NAMALWA (cell line): ENCODE measurements at places on chromosomes 5 and 9.

GRCh38 chr9:121688146-121688680 lies 36.8 kb downstream of the DAB2IP start:
- DNase-seq = no peak

GRCh38 chr5:125200866-125201373 lies 454.5 kb upstream of the ZNF608 start:
- DNase-seq = no peak

DNA sequence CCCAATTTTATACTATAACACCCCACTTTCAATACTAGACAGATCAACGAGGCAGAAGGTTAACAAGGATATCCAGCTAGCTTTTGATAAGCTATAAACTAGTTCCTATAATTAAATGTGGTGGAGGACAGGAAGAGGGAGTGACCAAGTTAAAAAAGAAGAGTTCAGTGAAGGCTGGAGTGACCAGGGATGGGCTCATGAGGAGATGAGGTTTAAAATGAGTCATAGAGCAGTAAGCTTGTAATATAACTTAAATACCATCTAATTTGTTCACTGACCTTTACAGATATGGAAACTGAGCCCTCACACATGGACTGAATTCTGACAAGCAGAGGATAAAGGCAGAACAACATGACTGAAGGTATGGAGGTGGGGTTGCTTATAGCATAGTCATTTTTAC lies 284.5 kb downstream of the SPATA31D1 start:
- no peak for DNase-seq

GRCh38 chr5:61280761-61281427 lies 51.2 kb upstream of the ZSWIM6 start:
- peak; percentile 8 for DNase-seq

GRCh38 chr5:61768692-61769281 lies 436.7 kb downstream of the ZSWIM6 start:
- DNase-seq = peak; percentile 55

GRCh38 chr9:124137944-124138335 lies 119.8 kb upstream of the NEK6 start:
- DNase-seq = no peak

GRCh38 chr9:137832191-137832700 lies 45.3 kb upstream of the CACNA1B start:
- DNase-seq = no peak

DNA sequence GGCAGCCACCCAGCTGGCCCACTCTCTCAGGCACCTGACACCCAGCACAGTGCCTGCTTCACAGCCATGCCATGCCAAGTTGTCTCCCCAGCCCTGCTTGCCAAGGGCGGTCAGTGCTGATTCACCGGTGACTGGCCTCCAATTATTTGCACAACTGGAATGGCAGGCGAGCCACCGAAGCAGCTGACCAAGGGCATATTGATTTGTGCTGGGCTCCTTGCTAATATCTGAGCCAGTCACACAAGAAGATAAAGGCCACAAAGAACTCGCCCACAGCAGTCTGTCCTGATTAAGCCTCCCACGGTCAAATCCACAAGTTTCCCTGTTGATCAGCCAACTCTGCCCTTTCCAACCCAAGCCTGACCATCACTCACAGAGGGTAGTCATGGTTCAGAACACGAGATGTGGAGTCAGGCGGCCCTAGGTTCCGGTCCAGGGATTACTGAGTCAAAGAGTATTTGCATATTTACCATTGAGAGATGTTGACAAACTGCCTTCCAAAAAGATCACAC lies 6.4 kb upstream of the EEIG1 start:
- peak; percentile 86 for DNase-seq

- peak; percentile 21 for DNase-seq
These were observed 60.6 kb downstream of the SHB start for GRCh38 chr9:38008168-38009034.

DNA sequence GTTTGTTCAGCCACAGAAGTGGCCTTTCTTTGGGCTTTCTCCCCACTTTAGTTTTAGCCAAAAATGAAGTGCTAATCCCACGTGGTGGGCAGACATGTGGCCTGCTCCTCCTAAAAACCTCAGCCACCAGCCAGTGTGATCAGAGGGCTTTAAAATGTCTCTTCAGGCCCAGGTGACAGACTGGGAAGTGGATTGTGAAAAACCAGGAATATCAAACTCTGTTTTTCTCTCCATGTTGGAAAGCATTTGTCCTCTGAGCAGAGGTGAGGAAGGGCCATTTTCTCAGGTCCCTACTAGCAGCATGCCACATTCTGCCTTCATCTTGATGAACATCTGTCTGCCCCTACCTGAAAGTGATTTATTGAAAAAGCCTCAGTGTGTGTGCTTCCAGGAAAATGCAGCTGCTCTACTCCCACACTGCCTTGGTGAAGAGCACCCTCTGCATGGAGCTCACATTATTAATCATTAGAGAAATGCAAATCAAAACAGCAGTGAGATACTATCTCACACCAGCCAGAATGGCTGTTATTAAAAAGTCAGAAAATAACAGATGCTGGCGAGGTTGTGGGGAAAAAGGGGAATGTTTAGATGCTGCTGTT lies 181.2 kb upstream of the DMAC1 start:
- DNase-seq = no peak

DNA sequence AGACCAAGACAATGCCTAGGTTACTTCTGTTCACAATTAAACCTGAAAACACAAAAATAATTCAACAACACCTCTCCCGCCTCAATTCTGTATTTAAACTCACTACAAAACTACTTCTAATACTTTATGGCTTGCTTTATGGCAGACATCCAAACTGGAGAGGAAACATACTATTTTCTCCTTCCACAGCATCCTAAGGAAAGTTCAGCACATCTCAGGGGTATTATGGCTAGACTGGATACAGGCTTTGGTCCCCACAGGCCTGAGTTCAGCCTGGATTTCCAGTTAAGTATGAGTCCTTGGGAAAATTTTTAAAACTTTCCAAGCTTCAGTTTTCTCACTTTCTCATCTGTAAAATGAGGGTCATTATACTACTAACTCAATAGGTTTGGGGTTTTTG lies 480.2 kb downstream of the CAAP1 start:
- DNase-seq = no peak

DNA sequence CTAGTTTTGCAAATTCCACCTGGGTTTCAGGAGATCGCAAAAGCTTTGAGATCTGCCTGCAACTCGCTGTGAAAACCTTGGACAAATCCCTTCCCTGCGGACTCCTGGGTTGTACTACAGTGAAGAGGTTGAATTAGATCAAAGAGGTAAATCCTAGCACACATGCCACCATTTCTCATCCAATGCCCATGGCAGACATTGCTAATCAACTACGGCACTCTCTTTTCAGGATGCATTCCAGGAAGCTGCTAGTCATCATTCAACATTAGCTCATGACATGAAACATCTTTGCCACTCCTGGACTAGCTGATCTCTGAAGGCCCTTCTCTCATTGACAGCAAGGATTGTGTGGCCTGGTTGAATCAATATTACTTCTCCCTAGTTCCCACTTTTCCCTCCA lies 46.1 kb downstream of the PCDH1 start:
- DNase-seq = no peak

DNA sequence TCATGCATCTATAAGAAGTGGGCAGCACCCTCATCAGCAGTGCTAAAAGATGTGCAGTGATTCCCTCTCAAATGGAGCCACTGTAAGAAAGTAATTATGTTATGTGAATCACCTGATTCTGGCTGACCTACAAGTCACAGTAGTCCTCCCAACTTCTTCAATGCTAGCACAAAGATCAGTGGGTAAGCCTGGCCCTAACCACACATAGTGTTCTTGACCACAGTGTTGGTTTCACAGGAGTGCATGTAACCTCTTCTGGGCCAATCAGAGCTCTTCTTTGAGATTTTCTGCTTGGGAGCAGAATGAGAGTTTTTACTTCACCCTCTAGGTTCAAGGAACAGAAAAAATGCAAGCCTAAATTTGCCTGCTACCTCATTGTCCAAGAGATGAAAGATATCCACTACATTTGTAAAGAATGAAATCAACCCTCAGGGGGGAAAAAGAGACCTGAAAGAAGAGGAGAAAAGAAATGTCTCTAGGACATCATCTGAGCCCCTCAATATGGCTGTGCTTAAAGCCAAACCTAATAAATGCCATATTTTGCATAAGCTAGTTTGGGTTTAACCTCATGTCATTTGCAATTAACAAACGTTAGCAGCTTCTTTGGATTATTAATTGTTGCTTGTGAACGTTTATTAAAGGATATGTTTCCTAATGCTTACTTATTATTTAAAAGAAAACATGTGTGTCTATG lies 65.3 kb upstream of the ADRB2 start:
- no peak for DNase-seq

GRCh38 chr5:76154009-76154690 lies 71.0 kb downstream of the SV2C start:
- no peak for DNase-seq

GRCh38 chr5:104904561-104904960 lies 1342.0 kb upstream of the NUDT12 start:
- DNase-seq = no peak

DNA sequence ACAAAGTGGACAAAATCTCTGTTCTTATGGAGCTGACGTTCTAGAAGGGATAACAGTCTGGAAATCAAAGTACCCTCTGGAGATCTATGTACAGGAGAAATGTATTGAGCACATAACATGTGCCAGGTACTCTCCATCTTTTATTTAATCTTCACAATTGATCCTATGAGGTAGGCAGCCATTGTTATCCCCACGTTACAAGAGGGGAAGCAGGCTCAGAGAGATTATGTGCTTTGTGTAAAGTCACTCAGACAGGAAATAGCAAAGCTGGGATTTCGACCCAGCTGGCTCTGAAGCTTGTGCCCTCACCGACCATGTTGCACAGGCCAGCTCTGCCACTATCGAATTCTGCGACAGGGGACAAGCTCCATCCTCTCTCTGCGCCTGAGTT lies 21.5 kb downstream of the PDGFRB start:
- DNase-seq = no peak

- peak; percentile 26 for DNase-seq
These were observed 17.9 kb upstream of the KIF4B start for GRCh38 chr5:154995679-154996078.

DNA sequence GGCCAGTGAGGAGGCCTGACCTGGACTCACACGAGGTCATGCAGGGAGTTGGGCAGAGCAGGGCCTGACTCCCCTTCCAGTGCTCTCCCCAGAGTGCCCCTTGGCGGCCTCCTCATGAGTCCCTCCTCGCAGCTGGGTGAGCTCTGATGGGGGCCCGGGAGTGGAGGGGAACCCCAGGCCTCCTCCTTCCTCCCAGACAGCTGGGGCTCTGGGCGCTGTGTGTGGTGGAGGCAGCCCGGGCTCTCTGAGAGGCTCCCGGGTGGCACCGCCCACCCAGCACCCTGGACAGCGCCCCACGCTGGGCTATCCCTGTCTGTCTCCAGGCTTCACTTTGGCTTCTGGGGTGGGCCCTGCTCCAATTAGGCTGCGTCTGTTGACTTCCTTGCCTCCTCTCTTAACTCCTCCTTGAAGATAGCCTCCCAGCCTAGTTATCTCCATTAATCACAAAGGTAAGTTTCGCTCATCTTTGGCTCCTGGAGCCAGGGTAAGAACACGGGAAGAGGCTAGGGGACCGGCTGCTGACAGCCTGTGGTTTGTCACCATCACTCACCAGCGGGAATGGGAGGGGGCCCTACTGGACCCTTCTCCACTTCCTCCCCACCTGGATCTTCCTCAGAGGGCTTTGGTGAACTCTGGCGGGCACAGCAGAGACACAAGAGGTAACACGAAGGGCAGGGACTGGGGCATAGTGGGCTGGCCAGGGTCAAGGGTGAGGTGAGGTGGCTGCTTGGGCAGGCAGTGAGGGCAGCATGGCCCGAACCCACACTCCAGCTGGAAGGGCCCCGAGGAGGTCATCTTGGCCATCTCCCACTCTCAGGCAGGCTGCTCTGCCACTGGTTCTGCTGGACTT lies 13.1 kb downstream of the PSD2 start:
- DNase-seq = peak; percentile 32

- DNase-seq = no peak
These were observed 457 bp upstream of the IDNK start for GRCh38 chr9:83622433-83622938.

GRCh38 chr5:135246923-135247795 lies 151.9 kb downstream of the MACROH2A1 start:
- DNase-seq = no peak

- DNase-seq = no peak
These were observed 259.4 kb upstream of the CCNG1 start for GRCh38 chr5:163177971-163178370.

- no peak for DNase-seq
These were observed 1297.2 kb upstream of the WWC1 start for GRCh38 chr5:166994226-166994625.

DNA sequence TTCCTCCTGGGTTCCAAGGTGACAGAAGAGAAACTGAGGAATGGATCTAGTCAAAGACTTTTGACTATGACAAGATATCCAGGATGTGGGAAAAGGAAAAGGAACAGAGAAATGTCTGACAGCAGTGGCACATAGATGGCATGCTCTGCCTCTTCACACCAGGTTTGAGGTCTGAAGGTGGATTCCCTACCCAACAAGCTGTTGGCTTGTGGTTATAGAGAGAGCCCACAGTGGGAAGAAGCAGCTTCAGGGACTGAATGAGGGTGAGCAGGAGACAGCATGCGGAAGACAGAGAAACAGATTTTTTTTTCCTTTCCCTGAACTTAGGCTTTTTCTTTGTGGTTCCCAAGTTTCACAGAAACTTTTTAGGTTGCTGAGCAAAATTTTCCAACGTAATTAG lies 20.6 kb downstream of the IFNW1 start:
- no peak for DNase-seq

- DNase-seq = no peak
These were observed 84.2 kb downstream of the ESM1 start for GRCh38 chr5:54900984-54901725.

DNA sequence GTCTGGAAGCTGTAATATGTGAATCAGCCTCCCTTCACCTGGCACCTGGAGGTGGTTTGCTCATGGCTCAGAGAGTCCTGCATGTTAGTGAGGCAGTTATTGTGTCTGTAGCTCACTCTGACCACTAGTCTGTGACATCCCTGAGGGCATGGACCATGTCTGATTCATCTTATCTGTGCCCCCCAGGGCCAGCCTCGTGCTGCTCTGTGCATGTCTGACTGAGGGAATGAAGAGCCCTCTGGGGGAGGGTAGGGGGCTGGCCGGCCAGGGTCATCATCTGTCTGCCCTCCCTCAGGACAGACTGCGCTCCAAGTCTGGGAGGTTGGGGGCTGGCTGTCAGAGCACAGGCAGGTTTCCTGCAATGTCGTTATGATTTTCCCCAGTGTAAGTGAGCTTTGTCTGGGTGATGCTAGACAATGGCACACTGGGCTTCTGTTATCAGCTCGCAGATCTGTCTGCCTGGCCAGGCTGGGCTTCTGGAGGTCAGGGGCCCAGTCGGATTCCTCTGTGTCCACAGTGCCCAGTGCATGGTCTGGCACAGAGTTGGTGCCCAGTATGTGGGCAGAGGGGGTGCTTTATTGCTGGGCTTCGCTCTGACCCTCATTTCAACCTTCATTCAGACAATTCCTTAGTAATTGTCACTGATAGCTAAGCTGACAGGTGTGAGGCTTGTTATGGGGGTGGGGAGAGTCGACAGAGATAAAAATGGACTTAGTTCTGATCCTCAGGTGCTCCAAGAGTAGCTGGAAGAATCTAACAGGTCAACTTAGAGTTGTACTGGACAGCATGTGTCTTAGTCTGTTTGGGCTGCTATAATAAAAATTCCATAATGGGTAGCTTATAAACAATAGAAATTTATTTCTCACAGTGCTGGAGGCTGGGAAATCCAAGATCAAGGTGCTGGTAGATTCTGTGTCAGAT lies 85.7 kb upstream of the SHB start:
- DNase-seq = no peak

GRCh38 chr9:3361116-3361515 lies 164.7 kb downstream of the RFX3 start:
- DNase-seq = no peak
